ENCODE measurements at places on chromosomes 1 and 21. TPM values are rescaled to one million over a fixed set of nuclear protein-coding genes. Genes with fewer than 3 reads are reported as not detected.

- no peak for DNase-seq
- no peaks in the 10 kb centered on the region for H3K4me1 ChIP-seq
- H3K27me3 ChIP-seq = no peaks in the 10 kb centered on the region
Measured at GRCh38 chr21:14474995-14475394, 71.1 kb downstream of the SAMSN1 start.

GRCh38 chr1:21344750-21345443 is 54.6 kb upstream of the ECE1 start:
- H3K36me3 ChIP-seq = no peaks in the 10 kb centered on the region
- peak overlapping the region; percentile 92 for H3K4me3 ChIP-seq
- H3K4me1 ChIP-seq = peaks cover 44% of the 10 kb centered on the region
- DNase-seq = no peak
- peak overlapping the region; percentile 92 for H3K27ac ChIP-seq

DNA sequence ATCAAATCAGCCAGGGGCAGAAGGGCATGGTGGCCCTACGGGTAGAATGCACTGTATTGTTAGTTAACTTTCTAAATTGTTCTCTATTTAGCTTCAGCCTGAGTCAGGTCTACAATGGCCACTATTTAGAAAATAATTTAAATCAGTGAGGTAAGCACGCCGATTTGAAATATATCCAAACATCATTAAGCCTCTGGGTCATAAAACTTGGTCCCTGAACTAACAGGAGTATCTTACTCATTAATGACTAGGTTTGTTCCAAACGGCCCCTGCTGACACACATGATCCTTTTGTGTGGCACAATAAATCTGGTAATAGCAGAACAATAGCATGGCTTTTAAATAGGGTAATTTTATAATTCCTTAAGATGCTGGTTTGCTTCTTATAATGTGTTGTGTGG is 48.4 kb downstream of the STX6 start:
- peaks cover 39% of the 10 kb centered on the region for H3K36me3 ChIP-seq
- no peak overlapping the region for H3K4me3 ChIP-seq
- DNase-seq = no peak
- no peaks in the 10 kb centered on the region for H3K27me3 ChIP-seq
- no peaks in the 10 kb centered on the region for H3K4me1 ChIP-seq

GRCh38 chr1:151340870-151341754 is 5.9 kb downstream of the RFX5 start:
- H3K27me3 ChIP-seq = no peaks in the 10 kb centered on the region
- no peaks in the 10 kb centered on the region for H3K4me1 ChIP-seq
- DNase-seq = no peak

DNA sequence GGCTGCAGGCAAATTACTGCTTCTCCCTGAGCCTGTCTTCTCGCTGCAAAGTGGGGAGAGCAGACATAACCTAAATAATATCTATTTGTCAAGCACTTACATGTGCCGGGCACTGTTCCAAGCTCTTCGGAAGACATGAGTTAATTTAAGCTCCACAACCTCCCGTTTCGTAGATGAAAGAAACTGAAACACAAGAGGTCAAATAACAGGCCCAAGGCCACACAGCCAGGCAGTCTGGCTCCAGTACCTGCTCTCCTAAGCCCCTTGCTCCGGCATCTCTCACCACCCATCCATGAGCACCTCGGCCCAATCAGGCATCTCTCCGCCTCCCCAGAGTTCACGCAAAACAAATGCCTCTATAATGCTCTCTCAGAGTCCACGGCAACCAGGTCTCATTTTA is 65.4 kb downstream of the TAS1R2 start:
- H3K36me3 ChIP-seq = no peaks in the 10 kb centered on the region
- no peaks in the 10 kb centered on the region for H3K4me1 ChIP-seq
- no peaks in the 10 kb centered on the region for H3K27me3 ChIP-seq
- no peak for DNase-seq
- H3K4me3 ChIP-seq = no peak overlapping the region
- no peak overlapping the region for H3K27ac ChIP-seq

DNA sequence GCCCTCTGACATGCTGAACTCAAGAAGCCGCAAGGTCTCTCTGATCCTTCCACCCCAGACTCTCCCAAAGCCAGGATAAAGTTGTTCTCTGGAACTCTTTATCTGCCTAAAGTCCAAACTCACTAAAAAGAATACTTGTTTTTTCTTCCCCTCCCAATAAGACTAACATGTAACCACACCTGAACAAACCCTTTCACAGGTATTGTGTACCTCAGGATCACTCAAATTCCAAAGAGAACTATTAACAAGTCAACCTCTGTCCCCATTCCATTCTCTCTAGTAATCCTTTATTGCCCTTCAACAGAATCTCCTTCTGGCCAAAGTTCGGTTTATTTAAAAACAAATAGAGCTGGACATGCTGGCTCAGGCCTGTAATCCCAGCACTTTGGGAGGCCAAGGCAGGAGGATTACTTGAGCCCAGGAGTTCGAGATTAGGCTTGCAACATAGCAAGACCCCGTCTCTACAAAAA is 4.1 kb upstream of the TOE1 start:
- DNase-seq = no peak
- no peak overlapping the region for H3K27ac ChIP-seq
- H3K4me1 ChIP-seq = peaks cover 2% of the 10 kb centered on the region
- H3K4me3 ChIP-seq = no peak overlapping the region

GRCh38 chr1:1415751-1416150 is 5.3 kb downstream of the ANKRD65 start:
- no peaks in the 10 kb centered on the region for H3K4me1 ChIP-seq
- no peaks in the 10 kb centered on the region for H3K27me3 ChIP-seq
- H3K27ac ChIP-seq = no peak overlapping the region
- DNase-seq = no peak

DNA sequence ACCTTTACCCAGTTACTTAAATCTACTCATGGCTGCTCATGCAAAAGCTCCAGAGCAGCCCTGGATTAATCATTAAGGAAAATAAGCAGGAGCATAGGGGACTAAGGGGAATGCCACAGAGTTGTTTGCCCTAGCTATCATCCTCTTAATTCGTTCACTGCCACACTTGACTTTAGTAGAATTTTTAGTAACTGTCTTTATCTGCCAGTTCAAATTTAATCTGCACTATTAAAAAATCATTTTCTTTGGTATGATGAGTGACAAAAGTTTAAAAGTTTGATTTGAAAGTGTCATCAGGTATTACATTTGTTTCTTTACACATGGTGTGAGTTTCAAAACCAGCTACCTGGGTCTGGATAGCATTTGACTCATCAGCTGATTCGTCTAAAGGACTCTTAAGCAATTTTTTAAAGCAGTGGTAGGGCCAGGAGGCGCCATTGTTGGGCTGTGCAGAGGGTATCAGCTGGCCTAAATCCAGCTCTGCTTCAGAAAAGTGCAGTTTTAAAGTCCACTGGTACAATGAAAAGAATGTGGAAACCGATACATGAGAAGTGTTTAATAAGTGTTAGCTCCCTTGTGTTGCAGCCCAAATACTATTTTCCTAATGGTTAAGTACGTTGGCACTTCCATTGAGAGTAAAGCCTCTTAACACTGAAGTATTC is 69.9 kb upstream of the DR1 start:
- H3K27me3 ChIP-seq = no peaks in the 10 kb centered on the region
- no peak for DNase-seq
- no peaks in the 10 kb centered on the region for H3K36me3 ChIP-seq
- no peaks in the 10 kb centered on the region for H3K4me1 ChIP-seq

DNA sequence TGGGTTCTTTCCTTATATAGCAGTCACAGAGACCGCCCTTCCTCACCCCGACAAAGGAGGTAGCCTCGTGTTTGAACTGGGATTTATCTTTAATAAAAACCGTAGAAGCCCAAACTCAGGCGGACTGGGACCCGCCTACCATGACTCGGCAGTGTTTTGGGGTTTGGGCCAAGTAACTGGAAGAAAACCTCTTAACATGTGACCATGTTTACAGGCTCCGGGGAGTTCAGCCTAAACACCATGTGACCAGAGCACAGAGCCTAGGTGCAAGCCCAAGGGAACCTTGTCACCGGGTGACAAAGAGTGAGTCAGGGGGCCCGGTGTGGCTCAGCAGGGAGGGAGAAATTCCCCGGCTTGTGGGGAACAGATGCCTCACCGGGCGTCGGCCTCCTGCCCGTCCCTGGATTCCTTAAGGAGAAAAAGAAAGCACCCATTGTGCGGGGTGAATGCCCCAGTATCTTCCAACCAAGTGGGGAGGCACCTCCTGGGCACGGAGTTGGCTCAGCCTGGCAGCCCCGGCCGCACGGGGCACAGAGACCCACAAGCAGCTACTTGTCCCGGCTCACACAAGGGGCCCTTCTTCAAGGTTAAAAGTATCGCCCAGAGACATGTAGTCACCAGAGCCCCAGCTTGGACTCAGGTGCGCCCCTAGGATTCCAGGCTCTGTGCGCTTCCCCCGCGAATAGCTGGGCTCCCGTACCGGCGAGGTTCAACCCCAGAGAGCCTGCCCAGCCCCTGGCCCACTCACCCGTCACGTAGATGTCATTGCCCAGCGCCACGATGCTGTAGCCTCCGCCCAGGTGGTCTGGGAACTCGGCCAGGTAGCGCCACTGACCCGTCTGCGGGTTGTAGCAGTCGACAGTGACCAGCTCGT is 1.4 kb downstream of the KLHL21 start:
- DNase-seq = peak; percentile 80
- H3K4me3 ChIP-seq = peak overlapping the region; percentile 93
- peaks cover 25% of the 10 kb centered on the region for H3K36me3 ChIP-seq
- no peaks in the 10 kb centered on the region for H3K27me3 ChIP-seq

GRCh38 chr1:248416226-248416625 is 13.4 kb downstream of the OR2T1 start:
- no peak overlapping the region for H3K4me3 ChIP-seq
- no peaks in the 10 kb centered on the region for H3K36me3 ChIP-seq
- H3K4me1 ChIP-seq = no peaks in the 10 kb centered on the region
- H3K27ac ChIP-seq = no peak overlapping the region
- no peak for DNase-seq
- H3K27me3 ChIP-seq = no peaks in the 10 kb centered on the region

- peak overlapping the region; percentile 1 for H3K27ac ChIP-seq
- DNase-seq = no peak
- peaks cover 3% of the 10 kb centered on the region for H3K4me1 ChIP-seq
- H3K27me3 ChIP-seq = no peaks in the 10 kb centered on the region
Measured at GRCh38 chr21:38266732-38267131, 9.9 kb downstream of the KCNJ15 start.

DNA sequence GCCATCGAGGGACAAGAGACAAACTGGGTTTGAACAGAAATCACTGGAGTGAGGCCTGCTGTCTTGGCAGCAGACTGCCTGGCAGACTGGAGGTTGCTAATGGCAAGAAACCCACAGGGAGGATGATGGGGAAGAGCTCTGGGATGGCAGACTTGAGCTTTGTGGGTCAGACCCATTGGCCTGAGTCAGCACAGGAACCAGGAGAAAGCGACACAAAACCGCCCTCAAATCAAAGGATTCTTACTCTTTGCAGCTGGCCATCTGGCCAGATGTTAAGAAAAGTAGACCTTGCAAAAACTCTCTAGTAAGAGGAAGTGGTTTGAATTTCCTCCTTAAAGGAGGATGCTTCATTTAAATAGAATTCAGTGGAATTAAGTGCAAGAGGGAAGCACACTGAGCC is 195.2 kb upstream of the JUN start:
- H3K27ac ChIP-seq = no peak overlapping the region
- no peaks in the 10 kb centered on the region for H3K27me3 ChIP-seq
- no peak for DNase-seq
- H3K36me3 ChIP-seq = no peaks in the 10 kb centered on the region
- no peak overlapping the region for H3K4me3 ChIP-seq
- H3K4me1 ChIP-seq = no peaks in the 10 kb centered on the region

GRCh38 chr1:194342484-194343262 is 1156.3 kb upstream of the B3GALT2 start:
- H3K4me3 ChIP-seq = no peak overlapping the region
- no peaks in the 10 kb centered on the region for H3K27me3 ChIP-seq
- H3K4me1 ChIP-seq = no peaks in the 10 kb centered on the region
- no peak overlapping the region for H3K27ac ChIP-seq
- DNase-seq = no peak

DNA sequence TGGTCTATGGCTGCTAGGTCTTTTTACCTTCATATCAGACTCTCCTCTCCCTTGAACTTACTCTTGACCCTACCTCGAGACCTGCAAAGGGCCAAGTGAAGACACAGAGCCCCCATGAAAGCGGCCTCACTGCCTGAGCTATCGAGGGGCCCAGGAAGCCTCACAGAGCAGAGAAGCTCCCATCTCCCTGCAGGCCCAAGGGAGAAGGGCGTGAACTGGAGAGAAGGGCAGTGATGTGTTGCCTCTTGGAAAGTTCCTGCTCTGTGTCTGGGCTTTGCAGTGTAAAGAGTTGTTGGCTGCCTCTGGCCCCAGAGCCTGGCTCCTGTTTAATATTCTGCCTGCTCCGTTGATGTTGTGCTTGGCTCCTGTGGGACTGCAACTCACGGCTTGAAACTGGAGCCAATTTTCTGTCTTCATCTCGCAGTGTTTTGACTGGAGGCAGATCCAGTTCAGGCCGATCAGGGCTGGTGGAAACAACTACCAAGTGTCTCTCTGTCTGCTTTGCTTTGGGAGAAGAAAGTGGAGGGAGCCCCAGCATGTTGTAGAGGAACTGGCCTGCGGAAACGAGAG is 4.3 kb downstream of the SERTAD4 start:
- H3K27me3 ChIP-seq = no peaks in the 10 kb centered on the region
- DNase-seq = no peak
- H3K4me3 ChIP-seq = peak overlapping the region; percentile 55
- H3K27ac ChIP-seq = peak overlapping the region; percentile 68

Gene RGS16
- 15.2 TPM for total RNA-seq

Gene PRR9
- not detected for total RNA-seq

Gene LCE1D
- total RNA-seq = not detected

Gene MATN1
- 1.5 TPM for total RNA-seq

Gene PROK1
- total RNA-seq = 0.63 TPM

Gene FMN2
- 0.14 TPM for total RNA-seq
